Activated CD4-positive, alpha-beta memory T cell treated with anti-CD3 and anti-CD28 coated beads, Interleukin-2, amount 10 ng/mL, durations not matched to agents 7 days and 5 days (primary cell): ENCODE measurements at places on chromosomes 1 and 21.

DNA sequence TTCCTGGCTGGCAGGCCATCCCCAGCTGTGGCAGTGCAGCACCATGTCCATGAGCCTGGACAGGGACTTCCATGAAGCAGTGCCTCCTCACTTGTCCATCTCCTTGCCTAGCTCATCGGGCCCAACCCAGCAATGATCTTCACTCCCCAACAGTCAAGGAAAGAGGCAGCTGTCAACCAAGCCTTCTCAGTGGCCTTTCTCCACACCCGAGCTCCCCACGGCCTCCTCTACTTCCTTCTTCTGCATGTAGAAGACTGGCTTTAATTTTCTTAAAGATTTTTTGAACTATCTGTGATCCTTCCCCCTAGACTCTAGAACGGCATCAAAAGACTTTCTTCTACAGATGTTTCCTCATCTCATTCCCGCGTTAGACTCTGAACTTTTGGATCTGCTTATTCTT lies 65.5 kb upstream of the COA6 start:
- no peak for DNase-seq

DNA sequence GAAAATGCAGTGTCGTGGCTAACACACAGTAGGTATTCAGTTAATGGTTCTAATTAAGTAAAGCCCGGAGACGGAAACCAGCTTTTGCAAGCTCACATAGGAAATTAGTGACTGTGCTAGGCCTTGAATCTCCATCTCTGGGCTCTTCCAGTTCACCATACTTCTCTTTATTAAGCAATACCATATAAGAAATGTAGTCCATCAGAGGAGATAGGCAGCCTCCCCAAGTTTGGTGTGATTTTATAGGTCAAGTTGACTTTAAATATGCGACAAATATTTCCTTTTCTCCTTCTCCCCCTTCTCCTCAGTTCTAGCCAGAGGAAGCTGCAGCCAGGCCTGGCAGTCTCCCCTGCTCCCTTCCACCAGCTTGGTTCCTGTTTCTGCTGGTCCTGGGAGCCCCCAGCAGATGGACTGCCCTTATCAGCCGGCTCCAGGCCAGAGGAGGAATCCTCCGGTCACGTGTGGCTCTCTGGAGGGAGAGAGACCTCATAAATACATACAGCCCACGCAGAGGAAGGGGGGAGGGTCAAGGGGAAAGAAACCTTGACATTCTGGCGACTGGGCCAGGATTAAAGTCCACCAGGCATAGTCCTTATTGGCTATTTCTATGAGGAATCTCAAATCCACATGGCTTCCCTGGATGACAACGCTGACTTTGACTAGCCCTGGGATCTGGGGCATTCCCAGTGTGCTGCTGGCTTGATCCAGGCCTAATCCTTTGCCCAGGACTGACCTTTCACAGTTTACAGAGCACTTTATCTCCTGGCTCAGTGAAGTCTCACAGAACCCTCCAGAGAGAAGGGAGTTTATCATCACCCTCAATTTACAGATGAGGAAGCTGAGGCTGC lies 115.1 kb upstream of the JUN start:
- no peak for DNase-seq

- DNase-seq: no peak
Observed at GRCh38 chr1:33275706-33276572, 19.6 kb downstream of the ZNF362 start.

- DNase-seq: no peak
Observed at GRCh38 chr21:41403331-41403730, 22.7 kb upstream of the MX1 start.

GRCh38 chr1:188065917-188066316 lies 1237.2 kb downstream of the PLA2G4A start:
- no peak for DNase-seq

GRCh38 chr1:173562813-173563212 lies 40.1 kb downstream of the SLC9C2 start:
- no peak for DNase-seq

GRCh38 chr1:40316595-40317393 lies at the start of gene COL9A2:
Gene COL9A2, minus strand, starts transcription at chr1:40317286. Its CDS starts 89 bp downstream, at chr1:40317197.
- peak; percentile 41 for DNase-seq

DNA sequence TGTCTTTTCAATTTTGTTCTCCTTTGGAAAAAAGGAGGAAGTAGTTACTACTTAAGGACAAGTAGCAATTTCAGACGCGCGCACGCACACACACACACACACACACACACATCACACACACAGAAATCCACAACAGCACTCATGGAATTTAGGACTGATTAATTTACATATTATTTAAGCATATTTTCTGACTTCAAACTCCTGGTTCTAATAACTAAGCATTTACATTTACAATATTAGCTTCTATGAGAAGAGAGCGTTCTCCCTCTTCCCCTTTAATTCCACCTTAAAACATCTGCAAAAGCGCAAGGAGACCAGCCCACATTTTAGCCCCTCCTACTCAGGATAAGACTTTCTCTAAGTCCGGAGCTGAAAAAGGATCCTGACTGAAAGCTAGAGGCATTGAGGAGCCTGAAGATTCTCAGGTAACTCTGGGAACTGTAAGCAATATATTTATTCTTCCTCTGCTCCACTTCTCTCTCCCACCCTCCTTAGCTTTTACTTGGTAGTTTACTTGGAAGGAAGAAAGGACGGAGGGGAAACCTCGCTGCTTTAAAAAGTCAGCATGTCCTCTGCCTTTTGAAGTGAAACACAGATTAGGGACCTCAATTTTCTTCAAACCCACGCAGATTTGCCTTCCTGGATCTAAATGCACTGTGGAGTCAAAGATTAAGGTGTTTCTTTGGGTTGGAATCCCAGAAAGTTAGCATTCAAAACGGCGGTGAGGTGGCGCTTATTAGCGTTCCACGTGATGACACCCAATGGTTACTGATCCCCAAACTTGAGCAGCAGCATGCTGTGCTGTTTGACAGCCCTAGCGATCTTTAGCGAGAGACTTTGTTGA lies at the start of gene PLA2G4A:
Gene PLA2G4A (plus strand): TSS at position 339 of the 844 bp plus-strand sequence. CDS start 25,406 bp downstream, outside the sequence.
- peak; percentile 16 for DNase-seq

GRCh38 chr21:14073615-14074014 lies 137.1 kb downstream of the LIPI start:
- no peak for DNase-seq

GRCh38 chr1:43056460-43056859 lies 97.8 kb upstream of the SLC2A1 start:
- no peak for DNase-seq

- no peak for DNase-seq
Observed at GRCh38 chr1:29984166-29984861, 739.1 kb downstream of the MATN1 start.

DNA sequence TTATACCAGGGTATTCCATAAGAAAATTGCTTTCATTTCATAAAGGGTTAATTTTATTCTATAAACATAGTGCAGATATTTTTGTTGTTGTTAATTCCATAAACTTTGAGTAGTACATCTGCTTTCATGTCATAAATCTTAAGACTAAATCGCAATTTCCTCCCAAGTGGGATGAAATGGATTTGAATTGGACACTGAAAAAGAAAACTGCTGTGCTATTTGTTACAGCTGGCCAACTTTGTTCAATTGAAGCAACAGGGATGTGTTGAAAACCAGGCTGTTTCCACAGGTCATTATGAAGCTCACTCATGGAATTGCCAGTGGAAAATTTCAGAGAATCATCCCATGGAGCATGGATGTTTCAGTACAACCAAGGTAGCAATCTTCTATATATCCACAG lies 252.5 kb upstream of the RGS18 start:
- no peak for DNase-seq

GRCh38 chr1:14897547-14897946 lies 256.0 kb upstream of the TMEM51 start:
- no peak for DNase-seq

DNA sequence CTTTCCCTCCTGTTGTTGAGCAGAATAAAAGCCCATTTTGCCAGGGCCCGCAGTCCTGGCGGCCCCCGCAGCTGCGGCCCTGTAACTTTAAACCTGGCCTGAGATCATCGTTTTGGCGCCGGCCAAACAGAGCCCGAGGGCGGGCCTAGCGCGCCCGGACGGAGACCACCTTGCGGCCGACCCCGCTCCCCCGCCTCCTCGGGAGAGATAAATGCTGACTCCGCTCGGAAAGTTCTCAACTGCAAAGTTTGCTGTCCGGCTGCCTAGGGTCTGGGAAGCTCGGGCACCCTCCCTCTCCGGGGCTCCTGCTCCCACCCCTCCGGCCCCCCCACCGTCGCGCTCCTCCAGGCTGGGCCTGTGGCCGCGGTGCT lies at the start of gene PDPN:
Gene PDPN (plus strand): TSS at position 238 of the 371 bp plus-strand sequence. CDS start 202 bp downstream, outside the sequence.
- no peak for DNase-seq

- DNase-seq: no peak
Observed at GRCh38 chr1:232196042-232196441, 433.9 kb downstream of the SIPA1L2 start.

DNA sequence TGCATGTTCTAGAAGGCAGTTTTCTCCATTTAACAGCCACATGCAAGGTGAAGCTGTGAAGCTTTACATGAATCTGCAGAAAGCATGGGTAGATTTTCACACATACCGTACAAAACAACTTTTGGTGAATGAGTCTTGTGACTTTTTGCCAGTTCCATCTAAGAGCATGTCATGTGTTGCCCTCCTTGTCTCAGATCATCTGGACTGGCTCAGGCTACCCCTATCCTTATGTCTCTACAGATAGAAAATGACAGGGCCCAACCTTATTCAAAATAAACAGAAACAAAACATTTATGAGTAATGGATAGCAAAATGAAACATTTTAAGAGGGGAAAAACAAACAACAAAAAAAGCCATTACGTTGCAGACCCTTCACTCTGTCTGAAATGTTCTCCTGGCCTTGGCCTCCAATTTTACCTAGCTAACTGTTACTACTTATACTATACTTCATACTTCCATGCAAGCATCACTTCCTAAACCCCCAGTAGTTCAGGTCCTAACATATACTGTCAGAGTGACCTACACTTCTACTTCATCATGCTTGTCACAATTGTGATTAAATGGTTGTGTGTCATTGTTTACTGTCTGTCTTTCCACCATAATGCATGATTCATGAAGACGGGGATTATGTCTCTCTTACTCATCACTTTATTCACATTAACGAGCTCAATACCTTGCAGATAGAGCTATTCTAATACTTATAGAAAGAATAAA lies 39.0 kb downstream of the LRRC8C start:
- DNase-seq: no peak

DNA sequence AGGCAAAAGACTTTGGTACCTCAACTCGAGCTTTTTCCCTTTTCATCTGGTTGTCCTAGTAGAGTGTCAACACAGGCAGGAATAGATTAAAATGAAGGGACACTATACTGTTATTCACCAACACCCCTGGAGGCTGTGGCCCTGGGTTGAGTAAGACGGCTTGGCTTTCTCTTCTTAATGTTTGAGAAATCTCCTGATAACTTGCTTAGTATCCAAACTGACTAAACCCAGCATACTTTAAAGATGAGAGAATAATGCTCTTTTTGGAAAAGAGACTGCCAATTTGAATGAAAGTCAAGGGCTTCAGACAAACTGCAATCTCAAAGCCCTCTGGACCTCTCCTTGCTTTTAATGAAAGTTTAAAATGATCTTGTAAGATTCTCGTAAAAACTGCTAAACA lies 2.6 kb upstream of the SLC30A1 start:
- DNase-seq: no peak

GRCh38 chr1:225772848-225773247 lies 4.8 kb upstream of the SRP9 start:
- DNase-seq: no peak

- DNase-seq: no peak
Observed at GRCh38 chr21:44086636-44087425, 20.4 kb upstream of the PWP2 start.

DNA sequence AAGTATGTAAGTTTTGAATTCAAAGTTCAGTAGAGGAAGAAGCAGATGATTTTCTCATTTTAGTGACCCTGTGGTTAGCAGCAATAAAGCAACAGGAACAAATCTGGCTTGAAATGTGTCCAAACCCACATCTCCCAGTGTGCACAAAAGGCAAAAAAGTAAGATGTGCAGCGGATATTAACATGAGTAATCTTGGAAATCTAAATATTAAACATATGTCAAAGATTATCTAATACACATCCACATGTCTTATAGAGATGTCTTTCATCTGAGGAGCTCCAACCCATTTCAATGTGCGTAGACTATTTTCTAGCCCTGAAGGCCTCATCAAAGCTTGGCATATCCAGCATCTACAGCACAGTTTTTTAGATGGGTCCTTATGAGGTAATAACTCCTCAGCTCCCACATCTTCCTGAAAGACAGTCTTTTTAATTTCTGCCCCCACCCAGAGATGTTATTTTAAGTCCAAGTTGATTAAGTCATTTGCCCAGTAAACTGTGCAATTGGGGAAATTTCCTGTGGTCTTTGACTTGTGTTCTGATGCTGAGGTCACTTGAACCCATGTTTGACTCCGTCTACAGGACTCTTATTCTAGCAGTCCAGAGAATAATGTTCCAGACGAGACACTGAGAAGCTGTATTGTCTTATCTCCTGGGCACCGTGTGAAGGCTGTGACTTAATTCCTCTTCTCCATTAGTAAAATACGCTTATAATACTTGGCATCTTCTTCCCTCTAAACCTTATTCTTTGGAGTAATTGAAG lies 73.7 kb downstream of the LMO4 start:
- DNase-seq: no peak

DNA sequence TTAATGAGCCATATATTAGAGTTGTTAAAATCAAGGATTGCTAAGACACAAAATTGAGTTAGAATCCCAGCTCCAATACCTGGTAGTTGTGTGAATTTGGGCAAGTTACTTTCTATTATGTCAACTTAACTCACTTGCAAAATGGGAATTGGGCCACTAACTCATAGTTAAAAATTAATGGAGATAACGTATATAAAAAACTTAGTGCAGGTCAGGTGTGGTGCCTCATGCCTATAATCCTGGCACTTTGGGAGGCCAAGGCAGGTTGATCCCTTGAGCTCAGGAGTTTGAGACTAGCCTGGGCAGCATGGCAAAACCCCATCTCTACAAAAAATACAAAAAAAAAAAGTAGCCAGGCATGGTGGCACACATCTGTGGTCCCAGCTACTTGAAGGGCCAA lies 57.5 kb downstream of the SRSF11 start:
- DNase-seq: no peak

DNA sequence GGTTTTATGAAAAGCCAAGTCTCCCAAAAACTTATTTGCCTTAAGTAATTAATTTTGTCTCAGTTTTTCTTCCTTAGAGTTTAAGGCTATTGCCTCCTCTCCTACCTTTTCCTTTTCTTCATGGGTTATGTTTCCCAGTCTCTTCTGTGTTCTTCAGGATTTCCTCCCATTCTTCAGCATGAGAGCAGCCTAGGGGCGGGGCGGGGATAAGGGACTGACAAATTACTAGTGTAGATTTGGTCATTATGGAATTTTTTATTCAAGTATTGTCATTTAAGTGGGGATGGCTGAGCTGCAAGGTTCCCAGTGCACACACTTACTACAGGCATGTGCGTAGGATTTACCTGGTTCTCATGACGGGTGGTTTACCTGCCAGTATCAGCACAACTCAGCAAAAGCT lies 35.2 kb upstream of the PIGV start:
- no peak for DNase-seq
